ENCODE measurements at places on chromosomes 13 and 19.

- DNase-seq = no peak
These were observed 4.2 kb downstream of the VMAC start for GRCh38 chr19:5908773-5909442.

DNA sequence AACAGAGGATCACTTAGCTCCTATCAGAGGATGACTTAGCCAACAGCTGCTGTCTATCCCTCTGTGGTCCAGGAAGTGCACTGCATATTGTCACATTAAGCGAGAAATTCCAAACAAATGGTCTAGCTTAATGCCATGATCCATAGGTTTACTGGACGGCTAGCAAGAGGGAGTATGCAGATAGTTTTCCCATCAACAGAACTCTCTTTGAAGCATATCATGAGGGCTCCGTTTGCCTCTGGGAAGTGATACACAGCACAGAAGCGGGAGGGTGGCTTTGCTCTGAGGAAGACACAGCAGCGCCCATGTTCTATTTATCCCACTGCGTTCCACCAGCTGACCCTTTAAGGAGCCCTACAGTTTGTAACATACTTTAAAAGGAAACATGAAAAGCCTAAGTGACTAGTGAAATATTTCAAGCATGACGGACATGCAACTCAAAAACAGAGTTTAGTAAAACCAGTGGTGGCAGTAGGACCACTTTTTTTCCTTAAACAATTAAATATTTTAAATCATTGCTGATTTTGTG is 52.7 kb downstream of the COL4A1 start:
- no peak for DNase-seq

DNA sequence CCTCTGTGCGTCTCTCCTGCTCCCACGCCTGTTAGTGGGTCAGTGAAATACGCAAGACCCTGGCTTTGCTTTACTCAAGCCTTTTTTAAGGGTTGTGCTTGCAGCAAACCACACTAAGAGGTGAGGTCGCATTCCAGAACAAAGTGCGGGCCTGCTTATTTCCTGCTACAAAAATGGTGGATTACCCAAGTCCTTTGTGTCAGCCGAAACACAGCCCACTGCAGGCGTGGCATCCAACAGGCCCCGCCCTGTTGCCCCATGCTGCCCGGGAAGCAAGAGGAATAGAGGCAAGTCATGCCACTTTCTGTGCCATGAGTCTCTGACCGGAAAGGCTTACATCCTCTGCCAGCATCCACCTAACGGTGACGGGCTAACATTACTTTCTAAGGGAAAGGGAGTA is 7.7 kb upstream of the IRS2 start:
- DNase-seq = no peak

DNA sequence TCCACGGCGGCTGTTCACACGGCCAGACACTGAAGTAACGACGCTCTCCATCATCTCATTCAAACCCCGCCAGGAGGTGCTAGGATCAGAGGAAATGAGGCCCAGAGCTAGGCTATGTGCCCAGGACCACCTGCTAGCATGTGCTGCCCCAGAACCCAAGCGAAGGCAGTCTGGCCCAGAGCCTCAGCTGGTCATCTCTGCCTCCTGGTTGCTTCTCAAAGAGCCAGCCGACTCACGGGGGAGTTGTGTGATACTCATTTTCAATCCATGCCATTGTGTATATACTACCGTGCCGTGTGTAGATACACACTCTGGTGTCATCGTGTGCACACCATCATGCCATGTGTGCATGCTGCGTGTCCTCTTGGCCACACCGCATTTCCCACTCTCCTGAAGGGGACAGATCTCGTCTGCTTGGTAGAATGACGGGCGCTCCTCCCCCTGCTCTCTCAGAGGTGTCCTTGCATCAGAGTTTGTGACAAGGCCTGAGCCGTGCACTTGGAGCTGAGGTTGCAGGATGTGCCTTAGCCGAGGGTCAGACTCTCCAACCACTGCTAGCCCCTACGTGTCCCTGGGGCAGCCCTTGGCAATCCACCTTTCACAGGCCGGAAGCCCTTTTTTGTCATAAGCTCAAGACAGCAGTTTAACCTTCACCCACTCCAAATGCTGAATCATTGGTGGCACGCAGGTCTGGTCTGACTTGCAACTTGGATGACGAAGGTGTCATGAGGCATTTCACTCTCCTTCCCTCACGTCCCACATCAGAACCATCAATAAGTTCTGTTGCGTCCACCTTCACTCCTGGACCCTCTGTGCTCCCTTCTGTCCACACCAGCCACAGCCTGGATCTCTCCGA is 130.4 kb downstream of the CRYL1 start:
- DNase-seq = no peak

- no peak for DNase-seq
These were observed 96.7 kb downstream of the PCDH9 start for GRCh38 chr13:67133476-67133875.

- no peak for DNase-seq
These were observed 342.2 kb downstream of the DACH1 start for GRCh38 chr13:71524613-71525304.

DNA sequence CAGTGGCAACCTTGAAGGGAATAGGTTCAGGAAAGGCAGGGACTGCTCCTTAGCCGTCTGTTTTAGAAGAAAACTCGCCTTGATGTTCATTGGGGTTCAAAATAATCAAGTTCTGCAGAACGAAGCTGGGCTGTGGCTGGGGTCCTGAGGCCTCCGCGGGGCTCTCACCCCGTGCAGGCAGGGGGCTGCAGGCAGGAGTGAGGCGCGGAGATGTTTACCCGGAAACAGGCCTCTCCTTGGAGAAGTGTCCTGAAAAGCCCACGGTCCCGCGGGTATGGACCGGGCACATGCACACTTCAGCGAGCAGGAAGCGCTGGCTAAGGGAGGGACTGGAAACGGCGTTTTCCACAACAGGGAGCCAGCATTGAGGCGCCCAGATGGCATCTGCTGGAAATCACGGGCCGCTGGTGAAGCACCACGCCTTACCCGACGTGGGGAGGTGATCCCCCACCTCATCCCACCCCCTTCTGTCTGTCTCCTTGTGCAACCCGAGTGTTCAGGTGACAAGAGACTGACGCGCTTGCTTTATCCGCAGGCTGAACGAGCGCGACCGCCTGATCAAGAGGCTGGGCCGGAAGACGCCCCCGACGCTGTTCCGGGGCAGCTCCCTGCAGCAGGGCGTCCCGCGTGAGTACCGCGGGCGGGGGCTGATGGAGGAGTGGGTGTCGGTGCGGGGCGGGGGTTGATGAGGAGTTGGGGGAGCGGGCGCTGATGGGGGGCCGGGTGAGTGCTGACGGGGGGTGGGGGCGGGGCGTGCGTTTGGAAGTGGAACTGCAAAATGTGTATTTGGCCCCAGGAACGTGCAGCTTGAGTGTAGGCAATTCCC is 39.6 kb downstream of the SHISA2 start:
- DNase-seq = peak; percentile 43

DNA sequence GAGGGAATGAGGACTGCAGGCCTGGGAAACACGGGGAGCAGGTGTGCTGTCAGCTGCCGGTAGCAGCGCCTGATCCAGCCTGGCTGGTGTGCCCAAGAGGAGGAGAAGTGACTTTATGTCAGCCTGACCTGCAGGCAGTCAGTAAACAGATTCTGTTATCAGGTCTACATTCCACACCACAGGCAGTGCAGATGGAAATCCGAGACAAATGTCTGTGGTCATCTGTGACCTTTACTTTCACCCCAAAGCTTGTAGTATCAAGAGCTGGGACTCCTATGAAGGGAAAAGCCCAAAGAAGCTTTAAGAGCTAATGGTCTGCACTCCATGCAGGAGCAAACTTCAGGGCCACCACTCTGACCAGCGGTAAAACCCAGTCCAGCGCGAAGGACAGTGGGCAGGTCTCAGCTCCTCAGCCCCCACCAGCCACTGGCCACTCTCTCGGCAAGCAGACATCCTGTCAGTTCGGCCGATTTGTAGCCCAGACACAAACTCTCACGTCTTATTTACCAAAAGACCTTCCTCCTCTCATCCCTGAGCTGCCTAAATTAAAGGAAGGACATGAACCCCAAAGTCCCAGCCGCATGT is 7.7 kb downstream of the EPS15L1 start:
- no peak for DNase-seq

DNA sequence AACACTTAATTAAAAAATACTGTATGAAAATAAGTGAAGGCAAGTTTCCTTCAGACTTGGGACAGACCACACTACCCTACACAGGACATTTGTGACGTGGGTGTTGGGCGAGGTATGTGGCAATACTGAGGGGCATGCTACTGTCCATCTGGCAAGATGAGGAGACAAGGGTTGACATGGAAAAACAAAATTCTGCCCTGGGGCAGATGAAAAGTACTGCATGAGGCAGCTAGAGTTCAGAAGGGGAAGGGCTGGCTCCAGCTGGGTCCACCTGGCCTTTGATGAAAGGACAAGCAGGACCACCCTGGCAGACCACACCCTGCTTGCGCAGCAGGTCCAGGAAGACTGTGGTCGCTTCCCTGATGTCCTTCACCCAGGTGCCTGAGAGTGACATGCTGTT is 43.2 kb downstream of the LATS2 start:
- DNase-seq = no peak

- DNase-seq = no peak
These were observed 541.0 kb upstream of the KLF12 start for GRCh38 chr13:74675182-74675581.

DNA sequence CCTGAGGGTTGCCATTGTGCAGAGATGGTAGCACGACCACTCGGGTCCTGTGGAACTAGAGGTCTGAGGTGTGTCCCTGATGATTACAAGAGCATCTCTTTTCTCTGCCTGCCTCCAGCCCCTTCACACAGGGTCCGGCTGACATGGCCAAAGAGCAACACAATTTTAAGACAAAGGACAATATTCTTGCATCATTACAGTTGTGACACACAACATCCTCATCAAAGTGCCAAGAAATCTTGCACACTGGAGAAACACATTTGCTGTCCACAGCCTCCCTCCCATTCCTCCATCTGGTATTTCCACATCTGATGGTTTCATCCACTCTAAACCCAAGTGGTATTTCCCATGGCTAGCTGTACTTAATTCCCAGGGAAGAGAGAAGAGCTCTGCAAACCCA is 12.8 kb downstream of the COL4A1 start:
- no peak for DNase-seq

DNA sequence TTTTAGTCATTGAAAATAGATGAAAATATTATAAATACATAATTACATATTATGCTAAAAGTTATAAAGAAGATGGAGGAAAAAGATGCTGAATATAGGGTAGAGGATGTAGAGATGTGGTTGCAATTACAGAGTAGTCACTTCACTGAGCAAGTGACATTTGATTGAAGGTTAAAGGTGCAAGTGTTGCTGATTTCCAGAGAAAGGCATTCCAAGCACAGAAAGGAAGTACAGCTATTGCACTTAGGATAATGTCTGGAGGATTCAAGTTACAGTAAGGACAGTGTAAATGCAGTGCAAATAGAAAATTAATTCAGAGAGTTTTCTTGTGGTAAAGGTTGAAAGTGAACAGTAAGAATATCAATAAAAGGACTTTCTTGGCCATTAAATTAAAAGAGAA is 1721.8 kb downstream of the PCDH9 start:
- DNase-seq = no peak

DNA sequence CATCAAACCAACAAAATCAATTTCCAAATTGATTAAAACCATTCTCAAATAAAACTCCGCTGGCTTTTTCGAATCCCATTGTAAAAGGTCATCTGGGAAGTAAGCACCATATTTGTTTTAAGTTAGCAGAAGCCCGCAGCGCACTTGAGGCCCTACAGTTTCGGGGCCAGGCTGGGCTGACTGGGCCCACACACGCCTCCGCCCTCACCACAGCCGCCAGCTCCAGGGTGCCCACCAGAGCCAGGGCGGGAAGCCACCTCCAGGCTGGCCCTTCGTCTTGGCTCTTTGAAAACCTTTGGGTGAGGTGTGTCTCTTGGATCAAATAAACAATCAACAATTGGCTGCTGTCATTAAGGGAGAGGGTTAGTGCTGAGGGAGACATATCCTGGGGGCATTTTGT is 133.3 kb downstream of the SOX1 start:
- no peak for DNase-seq

- no peak for DNase-seq
These were observed 50.1 kb downstream of the CEP89 start for GRCh38 chr19:32921624-32922023.

DNA sequence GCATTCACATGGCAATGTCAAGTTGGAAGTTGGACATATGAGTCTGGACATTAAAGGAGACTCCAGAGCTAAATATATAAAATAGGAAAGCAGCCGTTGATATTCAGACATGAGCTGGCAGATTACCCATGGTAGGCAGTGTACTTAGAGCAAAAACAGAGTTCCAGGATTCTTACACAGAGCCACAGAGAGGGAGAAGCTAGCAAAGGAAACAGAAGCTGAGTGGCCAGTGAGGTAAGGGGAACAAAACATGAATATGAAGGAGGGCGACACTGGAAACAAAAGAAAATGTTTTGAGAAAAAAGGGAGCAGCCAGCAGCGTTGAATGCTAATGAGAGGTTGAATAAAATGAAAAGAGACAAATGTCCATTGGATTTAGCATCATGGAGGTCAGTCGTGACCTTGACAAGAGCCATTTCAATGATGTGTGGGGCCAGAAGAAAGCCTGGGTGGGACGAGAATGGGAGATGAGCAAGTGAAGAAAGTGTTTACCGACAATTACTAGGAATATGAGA is 198.4 kb downstream of the POU4F1 start:
- no peak for DNase-seq

- DNase-seq = peak; percentile 24
These were observed 26.0 kb upstream of the ZNF331 start for GRCh38 chr19:53511933-53512374.

- DNase-seq = no peak
These were observed 25.3 kb downstream of the UQCRFS1 start for GRCh38 chr19:29187676-29188075.

DNA sequence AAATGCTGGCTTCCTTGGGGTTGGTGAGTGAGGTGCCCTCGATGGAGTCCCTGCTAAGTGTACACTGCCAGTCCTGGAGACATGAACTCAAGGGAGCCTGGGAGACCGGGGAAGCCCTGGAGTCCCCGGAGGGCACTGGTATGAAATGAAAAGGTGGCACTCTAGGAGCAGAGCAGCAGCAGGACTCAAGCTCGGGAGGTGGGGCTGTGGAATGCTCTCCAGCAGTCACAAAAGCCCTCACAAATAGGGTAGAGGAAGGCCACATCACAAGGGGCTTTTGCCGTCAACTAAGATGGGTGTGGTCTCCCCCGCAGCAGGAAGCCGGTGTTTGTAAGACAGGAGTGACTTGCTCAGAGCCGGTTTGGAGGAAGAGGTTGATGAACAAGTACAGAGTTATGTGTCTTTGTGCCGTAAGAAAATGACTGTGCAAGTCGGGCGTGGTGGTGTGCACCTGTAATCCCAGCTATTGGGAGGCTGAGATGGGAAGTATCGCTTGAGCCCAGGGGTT is 19.3 kb downstream of the CCNE1 start:
- DNase-seq = peak; percentile 47

GRCh38 chr13:48004201-48004600 is 3.1 kb upstream of the SUCLA2 start:
- DNase-seq = no peak

DNA sequence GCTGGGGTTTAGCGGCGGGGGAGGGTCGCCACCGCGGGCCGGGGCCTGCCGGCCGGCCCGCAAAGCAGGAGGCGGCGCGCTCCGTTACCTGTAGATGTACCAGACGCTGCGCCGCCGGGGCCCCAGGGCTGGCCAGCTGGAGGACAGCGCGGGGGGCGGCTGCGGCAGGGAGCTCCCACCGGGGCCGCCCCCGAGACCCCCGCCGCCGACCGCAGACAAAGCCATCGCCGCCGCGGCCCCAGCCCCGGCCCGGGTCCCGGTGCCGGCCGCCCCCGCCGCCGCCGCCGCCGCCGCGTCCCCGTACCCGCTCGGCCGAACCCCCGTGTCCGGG is 24.8 kb downstream of the SHANK1 start:
- DNase-seq = no peak
